Amniotic epithelial cell (primary cell): ENCODE measurements at places on chromosomes 5 and 9.

DNA sequence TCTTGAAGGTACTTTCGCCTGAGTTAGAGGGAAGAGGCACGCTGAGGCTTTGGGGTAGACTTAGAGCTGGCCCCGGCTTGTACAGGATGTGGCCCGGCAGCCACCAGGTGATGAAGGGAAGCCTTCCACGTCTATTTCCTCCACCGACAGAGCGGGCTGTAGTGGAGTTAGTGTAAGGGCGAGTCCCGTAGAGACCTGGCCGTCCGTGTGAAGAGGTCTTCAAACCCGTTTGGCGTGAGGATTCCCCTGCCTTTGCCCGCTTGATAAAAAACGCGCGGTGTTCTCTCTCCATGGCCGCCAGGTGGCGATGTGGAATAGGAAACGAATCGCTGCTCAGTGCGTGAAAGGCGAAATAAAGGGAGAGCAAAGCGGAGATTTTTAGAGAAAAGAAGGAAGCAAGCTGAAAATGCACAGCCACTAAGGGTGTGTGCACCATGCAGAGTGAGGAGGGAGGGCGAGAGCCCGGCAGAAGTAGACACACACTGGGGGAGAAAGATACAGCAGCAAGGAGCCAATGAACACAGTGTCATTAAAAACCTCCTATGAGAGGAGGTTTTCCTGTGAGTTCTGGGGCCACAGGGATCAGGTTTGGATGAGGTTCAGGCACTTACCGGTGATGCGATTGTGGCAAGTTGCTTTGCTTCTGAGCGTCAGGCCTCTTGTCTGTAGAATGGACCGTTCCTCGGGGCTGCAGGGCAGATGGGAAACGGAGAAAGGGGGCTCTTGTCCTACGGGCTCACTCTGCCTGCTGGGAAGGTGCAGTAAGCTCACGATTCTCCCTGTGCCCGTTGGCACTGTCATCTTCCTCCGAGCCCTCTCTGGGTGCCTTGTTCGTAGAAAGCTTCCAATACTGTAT lies 34.2 kb downstream of the STC2 start:
- peak; percentile 54 for DNase-seq

DNA sequence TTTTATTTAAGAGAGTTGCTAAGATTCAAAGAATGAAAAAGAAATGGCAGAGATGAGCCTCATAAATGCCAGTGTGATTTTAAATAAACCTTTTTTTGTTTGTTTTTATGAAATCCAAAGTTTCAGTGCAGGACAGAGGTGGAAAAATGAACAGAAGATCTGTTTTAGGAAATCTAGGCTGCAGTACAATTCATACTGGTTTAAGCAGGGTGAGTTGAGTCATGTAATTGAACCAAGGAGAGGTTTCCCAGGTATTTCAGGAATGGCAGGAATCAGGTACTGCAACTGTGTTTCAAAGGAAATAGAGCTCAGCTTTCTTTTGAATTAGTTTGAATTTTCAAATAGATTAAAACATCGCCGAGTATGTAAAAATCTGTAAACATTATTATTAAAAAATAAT lies 3.0 kb upstream of the ANKRD31 start:
- no peak for DNase-seq

DNA sequence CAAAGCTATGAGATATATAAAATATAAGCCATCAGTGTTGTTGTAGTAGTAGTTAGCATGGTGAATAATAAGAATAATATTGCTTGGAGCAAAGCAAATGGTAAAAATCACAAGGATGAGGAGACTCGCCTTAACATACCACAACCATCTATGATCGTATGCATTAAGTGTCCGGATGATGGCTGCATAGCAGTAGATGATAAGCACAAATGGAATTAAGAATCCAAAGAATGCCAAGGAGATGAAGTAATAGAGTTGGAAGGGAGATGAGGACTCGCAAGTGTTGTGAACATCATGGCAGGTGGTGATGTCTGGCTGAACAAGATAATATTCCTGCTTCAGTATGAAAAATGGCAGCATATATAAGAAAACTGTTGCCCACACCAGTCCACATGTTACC lies 5.5 kb downstream of the F2RL2 start:
- peak; percentile 60 for DNase-seq

DNA sequence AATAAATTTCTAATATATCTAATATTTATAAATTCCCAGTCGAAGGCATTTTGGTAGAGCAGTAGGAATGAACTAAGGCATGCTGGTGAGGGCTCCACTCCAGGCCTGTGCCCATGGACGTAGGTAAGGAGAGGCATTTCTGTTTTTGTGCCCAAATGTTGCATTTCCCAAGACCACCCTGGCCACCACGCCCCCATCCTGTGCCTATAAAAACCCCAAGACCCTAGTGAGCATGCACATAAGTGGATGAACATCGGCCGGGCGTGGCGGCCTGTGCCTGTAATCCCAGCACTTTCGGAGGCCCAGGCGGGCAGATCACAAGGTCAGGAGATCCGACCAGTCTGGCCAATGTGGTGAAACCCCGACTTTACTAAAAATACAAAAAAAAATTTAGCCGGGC lies 10.1 kb upstream of the MTMR12 start:
- no peak for DNase-seq

DNA sequence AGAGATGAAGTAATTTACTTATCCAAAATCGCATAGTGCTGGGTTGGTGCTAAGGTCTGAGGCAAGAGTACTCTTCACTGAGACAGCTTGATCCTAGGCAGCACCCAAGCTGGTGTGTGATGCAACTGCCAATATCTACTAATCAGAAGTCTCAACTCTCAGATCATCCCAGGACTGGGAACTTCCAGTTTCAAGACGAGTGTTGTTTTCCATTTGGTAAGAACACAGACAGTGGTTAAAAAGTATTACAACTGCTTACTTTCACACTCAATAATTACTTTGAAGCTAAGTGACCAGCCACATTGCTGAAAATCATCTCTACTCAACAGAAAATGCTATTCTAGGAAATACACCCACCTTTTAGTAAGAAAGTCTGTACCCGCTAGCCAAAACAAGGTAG lies 45.3 kb downstream of the FBXW11 start:
- DNase-seq = peak; percentile 66

DNA sequence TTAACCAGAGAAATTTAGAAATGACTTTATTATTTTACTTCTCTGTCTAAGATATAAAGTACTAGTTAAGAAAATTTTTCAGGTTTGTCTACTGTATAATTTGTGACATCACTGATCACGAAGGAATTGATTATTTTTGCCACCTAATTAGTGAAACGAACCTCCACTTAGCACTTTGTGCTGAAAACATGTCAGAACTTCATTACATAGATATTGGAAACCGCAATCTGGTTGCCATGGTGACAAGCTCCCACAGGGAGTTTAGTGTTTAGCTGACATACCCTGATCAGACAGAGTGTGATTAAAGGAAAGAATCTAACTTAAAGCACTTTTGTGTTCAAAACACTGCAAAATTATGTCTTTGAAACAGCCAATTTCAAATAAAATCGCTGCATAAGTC lies 668.4 kb upstream of the CCNG1 start:
- DNase-seq = no peak

DNA sequence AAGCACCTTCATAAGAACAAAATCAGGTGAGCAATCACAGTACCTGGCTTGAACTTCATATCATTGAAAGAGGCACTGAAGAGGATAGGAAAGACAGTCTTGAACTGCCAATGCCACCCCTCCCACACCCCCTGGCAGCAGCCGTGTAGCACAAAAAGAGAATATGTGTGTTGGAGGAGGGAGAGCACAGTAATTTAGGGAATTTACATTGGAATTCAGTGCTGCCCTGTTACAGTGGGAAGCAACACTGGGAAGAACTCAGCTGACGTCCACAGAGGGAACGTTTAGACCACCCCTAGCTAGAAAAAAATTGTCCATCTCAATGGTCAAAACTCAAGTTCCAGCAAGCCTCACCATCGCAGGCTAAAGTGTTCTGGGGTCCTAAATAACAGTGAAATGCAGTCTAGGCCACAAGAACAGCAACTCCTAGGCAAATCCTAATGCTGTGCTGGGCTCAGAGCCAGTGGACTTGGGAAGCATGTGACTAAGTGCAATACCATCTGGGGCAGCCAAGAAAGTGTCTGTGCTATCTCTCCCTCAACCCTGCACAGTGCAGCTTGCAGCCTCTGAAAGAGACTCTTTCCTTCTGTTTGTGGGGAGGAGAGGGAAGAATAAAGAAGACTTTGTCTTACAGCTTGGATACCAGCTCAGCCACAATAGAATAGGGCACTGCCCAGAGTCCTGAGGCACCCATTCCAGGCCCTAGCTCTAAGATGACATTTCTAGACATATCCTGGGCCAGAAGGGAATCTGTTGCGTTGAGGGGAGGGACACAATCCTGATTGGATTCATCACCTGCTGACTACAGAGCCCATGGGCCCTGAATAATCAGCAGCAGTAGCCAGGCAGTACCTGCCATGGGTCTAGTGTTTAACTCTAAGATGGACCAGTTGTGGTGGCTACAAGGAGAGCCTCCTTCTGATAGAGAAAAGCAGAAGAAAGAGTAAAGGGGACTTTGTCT lies 62.1 kb upstream of the VLDLR start:
- peak; percentile 98 for DNase-seq

- DNase-seq = no peak
Observed at GRCh38 chr9:89011683-89012082, 20.4 kb downstream of the S1PR3 start.

DNA sequence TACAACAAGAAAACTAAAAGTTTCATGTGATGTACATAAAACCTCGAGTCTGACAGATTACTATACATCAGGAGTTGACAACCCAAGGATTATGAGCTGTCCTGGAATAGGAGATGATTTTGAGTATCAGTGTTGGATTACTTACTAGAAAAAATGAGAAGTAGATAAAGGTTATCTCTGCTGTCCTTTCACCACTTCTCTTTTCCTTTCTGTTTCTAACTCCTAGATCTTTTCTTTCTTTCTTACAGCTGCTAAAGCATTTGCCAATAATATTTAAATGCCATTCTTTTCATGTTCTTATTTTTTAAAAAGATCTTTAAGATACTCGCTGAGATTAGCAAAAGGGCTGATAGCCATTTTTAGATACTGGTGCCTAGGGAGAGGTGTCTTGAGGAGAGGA lies 14.8 kb downstream of the RBM27 start:
- DNase-seq = no peak

DNA sequence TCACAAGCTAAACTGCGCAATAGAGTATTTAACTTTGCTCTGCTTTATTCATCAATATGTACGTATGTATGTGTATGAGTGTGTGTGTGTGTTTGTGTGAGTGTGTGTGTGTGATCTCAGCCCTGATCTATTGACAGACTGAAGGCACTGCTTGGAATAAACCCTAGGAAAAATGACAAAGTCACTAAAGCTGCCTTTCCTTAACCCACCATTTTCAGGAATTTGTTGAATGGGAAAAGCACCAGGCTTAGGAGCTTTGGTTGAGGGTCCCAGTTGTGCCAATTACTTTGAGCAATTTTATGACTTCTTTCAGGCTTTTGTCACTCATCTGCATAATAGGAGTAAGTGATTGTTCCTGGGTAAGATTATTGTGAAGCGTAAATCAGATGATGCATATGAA lies 108.6 kb upstream of the TLR4 start:
- DNase-seq = no peak

- no peak for DNase-seq
Observed at GRCh38 chr9:126618190-126618584, 4.5 kb downstream of the LMX1B start.

- DNase-seq = no peak
Observed at GRCh38 chr5:117657541-117657940, 1082.9 kb upstream of the SEMA6A start.

DNA sequence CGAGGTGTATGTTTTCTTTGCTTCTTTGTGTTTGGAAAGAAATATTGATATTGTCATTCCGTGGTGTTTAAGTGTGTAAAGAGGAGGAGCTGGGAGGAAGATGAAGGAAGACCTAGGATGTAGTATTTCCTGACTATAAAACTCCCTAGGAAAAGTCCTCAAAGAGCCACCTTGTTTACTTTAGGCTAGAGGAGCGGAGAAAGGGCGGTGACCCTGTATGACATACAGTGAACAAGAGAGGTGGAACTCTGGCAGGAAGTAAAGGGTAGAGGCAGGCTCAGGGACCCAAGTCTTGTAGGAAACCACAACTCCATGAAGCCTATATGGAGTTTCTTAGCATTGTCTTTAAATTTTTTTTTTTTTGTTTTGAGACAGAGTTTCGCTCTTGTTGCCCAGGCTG lies 303.9 kb downstream of the DOCK8 start:
- no peak for DNase-seq

- DNase-seq = no peak
Observed at GRCh38 chr9:127783111-127784008, 2.5 kb upstream of the CDK9 start.

- peak; percentile 100 for DNase-seq
Observed at GRCh38 chr5:150377964-150378694, 20.6 kb downstream of the TCOF1 start.

GRCh38 chr5:53035868-53036381 lies 46.8 kb downstream of the ITGA2 start:
- peak; percentile 46 for DNase-seq

DNA sequence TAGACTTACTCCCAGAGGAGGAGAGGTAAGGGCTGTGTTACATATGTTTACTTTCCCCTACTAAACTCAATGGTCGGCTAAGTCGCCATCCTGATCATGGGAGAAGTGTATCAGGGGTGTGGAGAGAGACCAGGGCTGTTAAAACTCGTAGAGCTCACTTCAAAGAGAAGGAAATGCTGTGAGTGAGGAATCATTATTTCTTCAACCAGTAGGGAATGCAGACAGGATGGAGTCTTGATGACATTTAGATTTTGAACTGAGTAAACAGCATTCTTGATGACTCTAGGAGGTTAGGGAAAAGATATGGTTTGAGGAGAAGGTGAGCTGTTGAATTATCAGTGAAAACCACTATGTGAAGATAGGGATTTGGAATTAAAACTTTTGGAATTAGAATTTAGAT lies 17.3 kb downstream of the RECK start:
- DNase-seq = peak; percentile 59

GRCh38 chr5:138615461-138615860 lies 40.3 kb upstream of the HSPA9 start:
- DNase-seq = no peak

- DNase-seq = peak; percentile 56
Observed at GRCh38 chr5:141846031-141846430, 32.2 kb downstream of the PCDH1 start.
